ENCODE measurements at places on chromosomes 1 and 21.

- no peak for DNase-seq
Observed at GRCh38 chr1:68624233-68624632, 127.4 kb upstream of the DEPDC1 start.

GRCh38 chr21:17693801-17694200 lies 81.1 kb upstream of the BTG3 start:
- no peak for DNase-seq

- no peak for DNase-seq
Observed at GRCh38 chr1:39761557-39762260, 9.4 kb downstream of the OXCT2 start.

- peak; percentile 32 for DNase-seq
Observed at GRCh38 chr1:174872615-174873058, 127.1 kb upstream of the CACYBP start.

- DNase-seq, result peak; percentile 45
Observed at GRCh38 chr1:89739013-89739843, 81.6 kb upstream of the LRRC8D start.

- peak; percentile 81 for DNase-seq
Observed at GRCh38 chr21:16794950-16795349, 717.9 kb upstream of the CXADR start.

DNA sequence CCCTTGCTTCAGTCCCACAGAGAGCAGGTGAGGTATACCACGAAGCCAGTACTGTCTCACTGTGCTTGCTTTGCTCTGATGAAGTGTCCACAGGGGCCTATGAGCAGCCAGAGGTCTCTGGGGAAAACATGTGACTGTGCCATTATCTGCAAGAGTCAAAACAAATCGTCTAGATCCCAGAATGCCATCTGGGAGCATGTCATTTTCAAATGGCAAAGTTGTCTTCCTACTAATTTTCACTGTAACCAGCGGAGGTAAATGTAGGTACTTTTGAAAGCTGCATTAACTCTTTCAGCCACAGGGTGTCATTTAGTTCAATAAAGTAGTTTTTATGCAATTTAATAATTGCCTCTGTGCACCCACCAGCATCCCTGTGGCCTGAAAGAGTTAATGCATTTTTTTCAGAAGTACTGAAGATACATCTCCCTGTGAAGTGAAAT lies 173.6 kb upstream of the SGIP1 start:
- no peak for DNase-seq

DNA sequence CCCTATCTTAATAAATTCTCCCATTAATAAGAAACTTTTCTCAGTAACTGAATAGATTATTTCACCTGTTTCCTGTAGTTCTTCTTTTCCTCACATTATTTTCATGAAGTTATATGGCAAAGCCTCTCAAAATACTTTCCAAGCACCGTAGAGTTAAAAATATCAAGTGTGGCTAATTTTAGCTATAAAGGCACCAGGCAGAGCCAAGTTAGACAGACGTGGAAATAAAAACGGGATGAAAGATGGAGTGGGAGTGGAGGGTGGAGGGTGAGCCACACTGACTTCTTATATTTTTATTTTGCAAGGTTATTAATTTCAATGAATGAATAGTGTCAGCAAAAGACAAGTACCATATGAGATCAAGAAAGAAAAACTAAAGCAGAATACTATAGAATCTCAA lies 71.7 kb downstream of the ENAH start:
- DNase-seq, result no peak

DNA sequence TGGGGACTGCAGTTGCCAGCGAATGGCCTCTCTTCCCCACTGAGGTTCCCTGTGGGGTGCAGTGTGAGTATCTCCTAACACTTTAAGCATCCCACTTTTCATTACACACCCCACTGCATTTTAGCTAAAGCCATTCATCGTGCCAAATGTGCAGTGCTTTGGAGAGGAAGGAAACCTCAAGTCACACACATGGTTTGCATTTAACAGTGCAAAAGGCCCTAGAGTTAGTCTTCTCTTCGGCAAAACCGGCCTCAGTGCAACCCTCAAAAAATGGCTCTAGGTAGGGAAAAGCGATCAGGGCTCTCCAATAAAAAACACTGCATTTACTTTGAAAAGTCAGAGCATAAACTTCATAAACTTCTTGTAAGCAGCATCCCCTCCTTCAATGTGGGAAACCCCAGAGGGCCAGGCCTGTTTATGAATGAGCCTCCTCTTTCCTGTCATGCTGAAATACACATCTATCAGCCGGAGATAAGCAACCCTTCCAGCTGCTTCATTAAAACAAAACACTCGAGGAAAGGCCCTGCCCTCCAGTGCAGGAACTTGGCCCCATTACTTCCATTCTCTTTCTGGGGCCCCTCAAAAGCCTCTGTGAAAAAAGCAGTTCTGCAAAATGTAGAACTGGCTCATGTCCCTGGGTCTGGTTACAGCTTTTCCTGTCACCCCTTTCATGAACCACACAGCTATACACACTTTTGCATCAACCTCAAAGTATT lies 184.0 kb downstream of the CDC7 start:
- peak; percentile 75 for DNase-seq

- DNase-seq, result no peak
Observed at GRCh38 chr1:151562661-151563060, 22.6 kb downstream of the TUFT1 start.

- no peak for DNase-seq
Observed at GRCh38 chr1:230340526-230341161, 85.5 kb downstream of the PGBD5 start.

- no peak for DNase-seq
Observed at GRCh38 chr1:4485398-4485797, 169.0 kb upstream of the AJAP1 start.

GRCh38 chr1:201192261-201192788 lies 1.7 kb downstream of the IGFN1 start:
- DNase-seq, result no peak

DNA sequence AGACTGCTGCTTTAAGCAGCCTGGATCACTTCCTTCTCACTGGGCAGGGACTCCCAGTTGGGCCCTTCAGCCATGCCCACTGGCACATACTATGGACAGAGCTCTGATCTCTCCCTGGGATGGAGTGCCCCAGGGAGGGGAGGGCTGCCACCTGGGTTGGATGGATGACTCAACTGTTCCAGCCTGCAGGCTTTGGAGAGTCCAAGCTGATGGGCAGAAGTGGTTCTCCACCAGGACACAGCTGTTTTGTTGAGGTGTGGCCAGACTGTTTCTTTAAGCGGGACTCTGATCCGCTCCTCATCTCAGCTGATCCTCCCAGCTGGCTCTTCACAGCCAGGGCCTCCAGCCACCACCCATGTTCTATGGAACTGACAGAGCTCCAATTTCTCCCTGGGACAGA lies 166.9 kb downstream of the MAGI3 start:
- DNase-seq, result peak; percentile 9

DNA sequence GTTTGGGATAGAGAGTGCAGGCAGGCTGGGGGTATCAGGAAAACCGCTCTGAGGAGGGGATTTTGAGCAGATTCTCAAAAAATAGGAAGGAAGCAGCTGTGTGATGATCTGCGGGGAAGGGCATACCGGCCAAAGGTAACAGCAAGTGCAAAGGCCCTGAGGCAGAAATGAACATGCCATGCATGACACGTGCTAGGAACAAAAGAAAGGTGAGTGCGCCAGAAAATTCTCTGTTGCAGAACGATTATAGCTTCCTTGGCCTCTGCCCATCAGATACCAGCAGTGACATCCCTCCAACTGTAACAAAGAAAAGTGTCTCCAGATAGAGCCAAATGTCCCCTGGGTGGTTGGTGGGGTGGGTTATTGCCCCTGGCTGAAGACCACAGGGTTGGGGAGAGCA lies 37.0 kb upstream of the FAM131C start:
- no peak for DNase-seq

GRCh38 chr1:183449223-183449770 lies 23.0 kb upstream of the SMG7 start:
- no peak for DNase-seq

GRCh38 chr1:202259705-202260104 lies 66.1 kb downstream of the LGR6 start:
- no peak for DNase-seq

DNA sequence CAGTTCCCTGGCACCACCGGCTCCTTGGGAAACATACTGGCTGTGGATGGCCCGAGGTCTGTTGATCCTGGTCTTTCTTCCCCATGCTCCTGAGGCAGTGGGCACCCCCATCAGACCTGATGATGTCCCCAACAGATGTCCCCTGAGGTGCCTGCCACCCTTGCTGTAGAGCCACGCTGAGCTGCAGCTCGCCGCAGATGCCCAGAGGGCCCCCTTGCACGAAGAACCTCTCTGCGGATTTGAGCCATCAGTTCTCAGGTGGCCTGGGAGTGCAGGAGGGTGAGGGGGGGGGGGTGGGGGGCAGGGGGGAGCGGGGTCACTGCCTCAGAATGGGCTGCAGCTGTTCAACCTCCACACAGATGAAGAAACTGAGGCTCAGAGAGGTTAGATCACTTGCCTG lies 60.9 kb downstream of the GLIS1 start:
- no peak for DNase-seq

GRCh38 chr21:33268393-33268736 lies 2.2 kb downstream of the IL10RB start:
- no peak for DNase-seq

DNA sequence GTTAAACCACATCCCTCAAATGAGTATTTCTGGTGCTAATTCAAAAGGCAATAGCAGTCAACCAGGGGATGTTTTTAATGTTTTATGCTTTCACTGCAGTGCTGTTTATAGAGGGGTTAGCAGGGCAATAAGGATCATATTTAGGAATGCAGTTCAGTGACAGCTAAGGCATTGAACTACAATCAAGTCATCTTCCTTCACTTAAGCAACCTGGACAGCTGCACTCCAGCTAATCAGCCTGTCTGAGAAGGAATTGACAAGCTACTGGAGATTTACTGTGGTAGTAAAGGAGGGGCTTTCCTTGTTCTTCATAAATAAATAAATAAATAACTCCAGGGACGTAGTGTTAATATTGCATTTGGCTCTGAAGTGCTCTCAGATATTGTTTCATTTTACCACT lies 93.9 kb downstream of the DAB1 start:
- DNase-seq, result no peak

GRCh38 chr1:48947761-48948537 lies 171.3 kb upstream of the BEND5 start:
- DNase-seq, result no peak

DNA sequence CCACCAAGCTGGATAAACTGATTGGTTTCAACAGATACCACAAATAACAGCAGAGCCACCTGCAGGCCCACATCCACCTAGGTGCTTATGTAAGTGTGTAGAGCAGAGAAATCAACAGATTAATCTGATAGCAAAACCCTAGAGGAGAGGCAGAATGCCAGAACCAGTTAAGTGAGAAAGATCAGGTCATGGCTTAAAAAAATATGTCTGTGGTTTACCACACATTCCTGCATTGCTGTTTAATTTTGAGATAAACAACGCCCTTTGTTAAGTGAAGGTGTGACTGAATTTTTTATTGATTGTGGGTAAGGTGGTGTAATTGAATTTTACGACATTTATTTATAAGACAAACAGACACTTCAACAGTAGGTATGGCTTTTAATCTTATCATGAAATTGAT lies 21.2 kb downstream of the CRNN start:
- DNase-seq, result no peak

GRCh38 chr1:29121516-29121935 lies 2.2 kb downstream of the TMEM200B start:
- DNase-seq, result peak; percentile 11

GRCh38 chr1:66840929-66841328 lies 39.9 kb upstream of the INSL5 start:
- no peak for DNase-seq

DNA sequence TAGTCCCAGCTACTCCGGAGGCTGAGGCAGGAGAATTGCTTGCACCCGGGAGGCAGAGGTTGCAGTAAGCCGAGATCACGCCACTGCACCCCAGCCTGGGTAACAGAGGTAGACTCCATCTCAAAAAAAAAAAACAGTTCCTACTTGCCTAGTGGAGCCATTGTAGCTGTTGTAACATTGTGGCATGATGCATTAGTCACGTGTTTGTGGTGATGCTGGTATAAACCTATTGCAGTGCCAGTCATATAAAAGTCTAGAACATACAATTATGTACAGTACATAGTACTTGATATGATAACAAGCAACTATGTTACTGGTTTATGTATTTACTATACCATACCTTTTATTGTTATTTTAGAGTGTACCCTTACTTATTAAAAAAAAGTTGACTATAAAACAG lies 16.2 kb downstream of the KYAT3 start:
- no peak for DNase-seq

GRCh38 chr1:113210248-113210647 lies 137.2 kb downstream of the LRIG2 start:
- DNase-seq, result no peak

DNA sequence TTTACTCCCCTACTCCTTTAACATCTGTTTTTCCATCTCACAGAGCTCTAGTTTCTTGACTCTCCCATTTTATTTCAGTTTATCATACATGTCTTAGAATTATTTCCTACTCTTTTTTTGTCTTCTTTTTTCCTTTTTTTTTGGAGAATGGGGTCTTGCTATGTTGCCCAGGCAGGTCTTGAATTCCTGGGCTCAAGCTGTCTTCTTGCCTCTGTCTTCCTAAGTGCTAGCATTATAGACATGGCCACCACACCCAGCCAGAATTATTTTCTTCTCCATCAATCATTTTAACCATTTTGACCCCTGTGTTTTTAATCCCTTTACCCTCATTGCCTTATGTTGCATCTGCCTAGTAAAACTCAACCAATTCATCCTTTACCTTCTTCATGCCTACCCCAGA lies 123.2 kb upstream of the KIAA1614 start:
- DNase-seq, result no peak

- DNase-seq, result no peak
Observed at GRCh38 chr1:100628631-100629081, 90.7 kb downstream of the GPR88 start.

DNA sequence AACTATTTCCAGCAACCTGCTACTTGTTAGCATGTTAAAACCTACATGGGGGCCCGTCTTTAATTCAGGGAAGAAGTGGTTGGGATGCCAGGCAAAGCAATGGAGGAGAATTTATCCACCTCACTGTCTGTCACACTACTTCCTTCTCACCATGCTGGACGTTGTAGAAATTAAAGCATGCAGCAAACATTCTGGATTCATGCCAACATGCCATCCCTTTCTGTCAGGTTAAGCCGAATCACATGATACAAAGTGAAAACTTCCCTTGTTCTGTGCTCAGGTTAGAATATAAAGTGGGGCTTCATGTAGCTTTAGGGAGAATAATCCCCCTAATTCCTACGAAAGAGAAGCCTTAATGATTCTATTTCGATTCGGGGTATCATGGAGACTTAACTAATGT lies 95.5 kb downstream of the ERG start:
- DNase-seq, result no peak

GRCh38 chr1:221809091-221810029 lies 67.5 kb upstream of the DUSP10 start:
- no peak for DNase-seq

DNA sequence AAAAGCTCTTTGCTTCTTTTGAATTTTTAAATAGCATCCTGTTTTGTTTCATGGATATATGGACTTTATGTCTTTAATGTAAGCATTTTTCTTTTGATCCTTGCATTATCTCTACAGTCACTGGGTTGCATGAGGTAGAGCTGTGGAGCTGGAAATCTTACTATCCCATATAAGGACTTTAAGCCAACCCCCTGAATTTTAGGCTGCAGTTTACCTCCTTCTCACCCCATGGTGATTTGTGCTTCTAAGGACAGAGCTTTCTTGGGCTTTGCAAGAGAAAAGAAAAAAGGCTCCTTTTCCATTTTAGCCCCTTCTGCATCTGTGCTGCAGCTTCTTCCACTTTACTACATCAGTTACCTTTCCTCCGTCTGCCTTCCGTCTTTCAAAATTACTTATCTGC lies 373.8 kb downstream of the HHAT start:
- no peak for DNase-seq
